Activated CD4-positive, alpha-beta T cell treated with anti-CD3 and anti-CD28 coated beads, Interleukin-2, Interleukin-6, amounts not matched to agents 100 ng/mL and 50 ng/mL, durations not matched to agents 16 hours and 8 hours (primary cell): ENCODE measurements at places on chromosomes 13 and 19.
A peak's percentile ranks its signal among the peaks of the same experiment; 100 is the strongest.

- no peak for DNase-seq
These were observed 7.5 kb downstream of the FAM124A start for GRCh38 chr13:51229731-51230130.

DNA sequence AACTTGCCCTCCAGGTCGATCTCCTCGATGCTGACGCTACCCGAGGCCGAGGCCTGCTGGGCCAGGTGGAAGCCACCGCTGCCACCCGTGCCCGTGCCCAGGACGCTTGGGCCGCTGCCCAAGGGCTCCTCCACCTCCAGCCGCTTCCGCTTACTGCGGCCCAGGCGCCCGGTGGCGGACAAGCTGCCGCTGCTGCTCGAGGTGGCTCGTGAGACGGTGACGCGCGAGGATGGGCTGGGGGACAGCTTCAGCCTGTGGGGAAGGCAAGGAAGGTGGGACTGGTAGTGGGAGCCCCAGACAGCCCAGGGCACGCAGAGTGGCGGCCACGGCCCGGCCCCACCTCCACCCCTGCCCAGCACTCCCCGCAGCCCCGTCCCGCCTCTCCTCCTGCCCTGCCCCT, 6.5 kb upstream of the TIMM13 start:
- no peak for DNase-seq

DNA sequence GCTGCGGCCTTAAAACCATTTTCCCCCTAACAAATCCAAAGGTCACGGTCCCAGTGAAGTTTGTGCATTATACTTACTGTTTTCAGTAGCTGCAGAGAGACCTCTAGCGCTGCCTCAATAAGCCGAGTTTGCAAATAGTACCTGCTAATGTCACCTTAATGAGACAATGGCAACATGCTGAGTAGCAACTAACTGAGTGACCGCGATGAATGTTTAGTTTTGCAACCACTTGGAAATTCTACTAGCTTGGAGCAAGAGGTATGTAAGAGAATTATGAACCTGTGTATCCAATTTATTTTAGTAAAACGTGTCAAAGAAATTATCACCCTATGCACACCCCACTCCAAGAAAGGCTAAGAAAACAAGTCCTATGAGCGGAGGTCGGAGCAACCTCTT, 1.2 kb downstream of the KPNA3 start:
- DNase-seq, result peak; percentile 25

- no peak for DNase-seq
These were observed 212 bp downstream of the FFAR1 start for GRCh38 chr19:35347930-35348298.

GRCh38 chr19:13960863-13961784, 8.8 kb downstream of the DCAF15 start:
- no peak for DNase-seq

- DNase-seq, result no peak
These were observed 566.3 kb downstream of the UQCRFS1 start for GRCh38 chr19:28646629-28647028.

DNA sequence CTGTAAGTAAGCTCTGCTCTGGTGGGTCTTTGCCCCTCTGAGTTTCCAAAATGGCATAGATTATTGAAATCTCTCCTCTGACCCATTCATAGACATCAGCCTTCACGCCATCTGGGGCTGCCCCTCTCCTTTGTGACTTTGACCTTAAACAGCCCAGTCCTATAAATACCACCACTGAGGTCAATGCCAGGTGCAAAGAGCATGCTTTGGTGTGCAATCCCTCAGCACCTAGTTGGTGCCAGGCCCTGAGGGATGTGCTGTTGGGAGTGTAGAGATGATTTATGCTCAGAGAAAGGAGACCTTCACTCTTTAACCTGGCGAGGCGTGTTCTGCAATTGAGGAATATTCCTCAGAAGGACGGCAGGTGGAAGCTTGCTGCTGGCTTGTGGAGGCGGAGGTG, 121.7 kb upstream of the TSHZ3 start:
- no peak for DNase-seq

- DNase-seq, result peak; percentile 48
These were observed 11.1 kb upstream of the TDRD12 start for GRCh38 chr19:32708457-32708856.

DNA sequence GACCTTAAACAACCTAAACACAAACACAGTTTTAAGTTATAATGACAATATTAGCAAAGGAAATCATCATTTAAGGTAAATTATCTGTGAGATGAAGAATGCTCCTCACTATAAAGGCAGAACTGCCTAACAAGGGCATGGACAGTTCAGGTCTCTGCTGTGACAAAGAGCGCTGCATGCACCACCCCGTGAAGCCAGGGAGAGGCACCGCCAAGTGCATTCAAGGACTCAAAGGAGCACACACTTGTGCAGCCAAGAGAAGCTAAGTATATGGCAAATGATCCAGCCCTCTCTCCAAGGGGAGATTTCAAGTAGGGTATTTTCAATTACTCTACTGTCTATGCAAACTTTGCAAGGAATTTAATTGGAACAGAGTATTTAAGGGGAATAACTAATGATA, 126.0 kb downstream of the RAP2A start:
- no peak for DNase-seq

GRCh38 chr13:52926971-52927370, 78.5 kb upstream of the PCDH8 start:
- DNase-seq, result no peak

- peak; percentile 6 for DNase-seq
These were observed at the start of gene HS6ST3 for GRCh38 chr13:96089749-96090239. TSS of gene HS6ST3 (plus strand) at chr13:96090107.

DNA sequence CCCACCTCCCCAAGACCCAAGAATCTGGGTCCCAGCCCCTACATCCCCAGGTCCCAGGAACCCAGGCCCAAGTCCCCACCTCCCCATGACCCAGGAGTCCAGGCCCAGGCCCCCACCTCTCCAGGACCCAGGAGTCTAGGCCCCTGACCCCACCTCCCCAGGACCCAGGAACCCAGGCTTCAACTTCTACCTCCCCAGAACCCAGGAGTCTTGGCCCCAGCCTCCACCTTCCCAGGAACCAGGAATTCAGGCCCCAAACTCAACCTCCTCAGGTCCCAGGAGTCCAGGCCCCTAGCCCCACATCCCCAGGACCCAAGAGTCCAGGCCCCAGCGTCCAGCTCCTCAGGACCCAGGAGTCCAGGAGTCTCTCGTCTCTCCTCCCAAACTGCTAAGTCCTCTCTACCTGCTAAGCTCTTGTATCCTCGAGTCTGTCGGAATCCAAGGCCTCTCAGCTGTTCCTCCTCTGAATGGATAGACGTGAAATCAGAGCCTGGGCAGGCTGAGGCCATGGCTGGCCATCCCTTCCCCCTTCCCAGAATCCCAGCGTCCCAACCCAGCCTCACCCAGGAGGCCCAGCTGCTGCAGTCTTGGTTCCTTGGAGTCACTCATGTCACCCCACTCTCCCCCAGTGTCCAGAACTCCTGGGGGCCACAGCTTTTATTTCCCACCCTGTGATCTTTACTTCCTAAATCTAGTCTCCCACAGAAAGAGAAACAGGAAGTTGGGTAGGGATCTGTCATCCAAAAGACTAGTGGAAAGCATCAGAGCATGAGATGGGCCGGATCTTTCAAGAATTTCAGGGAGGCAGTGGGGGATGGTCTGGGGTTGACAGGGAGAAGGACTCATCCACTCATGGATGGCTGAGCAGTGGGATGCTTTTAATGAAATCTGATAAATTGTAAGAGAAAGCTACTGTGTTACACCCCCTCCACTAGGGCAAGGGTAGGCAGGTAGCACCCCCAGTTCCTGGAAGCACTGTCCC, at the start of gene CD209:
Gene CD209, minus strand, starts transcription at position 632 of the 982 bp plus-strand sequence. Its CDS starts 23 bp downstream, at position 609.
- DNase-seq, result no peak

DNA sequence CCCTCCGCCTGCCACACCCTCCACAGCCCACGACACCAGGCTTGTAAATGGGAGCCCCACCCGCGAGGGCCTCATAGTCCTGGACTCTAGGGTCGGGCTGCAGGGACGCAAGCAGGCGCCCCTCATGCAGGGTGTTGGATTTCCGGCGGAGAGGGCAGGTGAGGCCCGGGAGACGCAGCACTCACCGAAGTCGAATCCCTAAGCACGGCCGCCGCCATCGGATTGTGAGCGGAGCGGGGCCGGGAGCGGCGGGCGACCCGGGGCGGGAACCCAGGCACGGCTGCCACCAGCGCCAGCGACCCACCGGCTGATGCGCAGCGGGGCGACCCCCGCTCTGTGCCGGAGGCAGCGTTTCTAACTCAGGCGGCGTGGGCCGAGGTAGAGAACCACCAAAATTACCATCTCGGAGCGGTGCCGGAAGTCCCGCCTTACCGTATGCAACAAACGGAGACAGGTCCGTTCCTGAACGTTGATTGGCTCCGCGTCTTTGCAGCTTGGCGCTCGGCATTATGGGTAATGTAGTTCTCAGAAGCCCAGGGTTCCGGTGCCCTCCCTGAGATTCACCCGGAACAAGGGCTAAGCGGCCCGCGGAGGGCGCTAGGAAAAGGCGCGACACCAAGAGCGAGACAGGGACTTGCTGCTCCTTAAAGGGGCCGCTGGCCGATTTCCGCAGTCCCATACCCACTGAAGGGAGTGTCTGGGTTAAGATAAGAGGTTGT, at the start of gene ZNF416:
Gene ZNF416, minus strand, starts transcription at position 425 of the 719 bp plus-strand sequence. Its CDS starts 207 bp downstream, at position 218.
- DNase-seq, result peak; percentile 97

GRCh38 chr13:105403086-105403485, 1132.4 kb downstream of the EFNB2 start:
- DNase-seq, result no peak
